ENCODE measurements at places on chromosomes 6 and 20.

GRCh38 chr6:137258170-137258569 is 39.0 kb upstream of the IFNGR1 start:
- DNase-seq: no peak

- no peak for DNase-seq
Observed at GRCh38 chr6:111730864-111731263, 125.2 kb upstream of the TRAF3IP2 start.

DNA sequence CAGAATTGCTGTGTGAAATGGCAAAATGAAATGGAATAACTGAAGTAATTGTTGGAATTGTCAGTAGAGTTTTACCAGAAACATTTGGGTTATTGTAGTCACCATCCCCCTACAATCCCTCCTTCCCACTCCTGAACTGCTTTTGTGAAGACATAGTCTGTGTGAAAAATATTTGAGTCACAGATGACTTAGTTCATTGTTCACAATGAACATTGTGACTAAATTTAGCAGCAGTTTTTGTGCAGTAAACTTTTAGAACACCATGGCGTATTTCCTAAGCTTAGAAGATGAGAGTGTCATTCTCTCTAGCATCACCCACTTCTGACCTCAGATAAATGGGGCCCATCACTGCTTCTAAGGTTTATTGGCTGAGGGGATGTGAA is 11.0 kb downstream of the OTOR start:
- no peak for DNase-seq

- no peak for DNase-seq
Observed at GRCh38 chr6:116215414-116215813, 38.5 kb downstream of the TSPYL4 start.

DNA sequence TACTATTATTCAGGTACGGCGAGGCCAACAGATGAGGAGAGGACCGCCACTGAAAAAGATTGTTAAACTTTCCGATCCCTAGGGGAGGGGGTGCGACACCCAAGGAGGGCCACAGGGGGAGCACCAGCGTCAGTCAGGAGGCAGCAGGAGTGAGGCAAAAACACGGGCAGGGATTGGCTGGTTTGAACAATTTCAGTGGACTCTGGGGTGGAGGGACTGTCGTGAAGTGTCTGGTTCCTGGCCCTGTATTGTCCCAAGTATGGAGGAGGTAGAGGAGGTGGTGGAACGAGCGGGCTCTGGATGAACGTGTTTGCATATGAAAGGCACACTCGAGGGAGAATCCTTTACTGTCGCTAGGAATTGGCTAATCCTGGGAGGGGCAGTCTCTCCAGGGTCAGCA is 32.5 kb upstream of the MCUR1 start:
- no peak for DNase-seq

- DNase-seq: no peak
Observed at GRCh38 chr20:24766143-24766527, 182.9 kb upstream of the CST7 start.

GRCh38 chr6:82030301-82030700 is 217.2 kb downstream of the IBTK start:
- no peak for DNase-seq

DNA sequence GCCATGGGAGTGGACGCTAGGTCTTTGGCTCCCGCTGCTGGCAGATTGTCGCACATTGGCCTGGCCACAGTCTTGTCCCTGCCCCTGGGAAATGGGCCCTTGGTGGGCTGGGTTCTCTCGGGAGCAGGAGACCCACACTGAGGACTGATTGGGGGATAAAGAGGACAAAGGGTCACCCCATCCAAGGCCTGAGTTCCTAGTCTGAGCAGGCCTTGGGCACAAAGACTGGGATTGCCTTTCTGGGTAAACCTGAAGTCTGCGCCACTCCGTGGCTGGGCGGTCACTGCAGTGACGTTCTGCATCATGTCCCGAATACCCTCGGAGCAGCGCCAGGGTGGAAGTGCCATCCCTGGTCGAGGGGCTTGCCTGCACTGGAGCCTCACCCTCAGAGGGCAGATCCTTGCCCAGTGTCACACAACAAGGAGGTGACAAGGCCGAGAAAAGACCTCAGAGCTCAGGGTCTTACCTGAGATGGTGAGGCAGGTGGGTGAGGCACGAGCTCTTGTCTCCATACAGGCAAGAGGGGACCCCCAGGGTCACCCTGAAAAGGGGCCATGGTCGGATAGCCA is 36.1 kb upstream of the ZBP1 start:
- no peak for DNase-seq

- peak; percentile 51 for DNase-seq
Observed at GRCh38 chr6:53335224-53335994, 13.3 kb downstream of the ELOVL5 start.

DNA sequence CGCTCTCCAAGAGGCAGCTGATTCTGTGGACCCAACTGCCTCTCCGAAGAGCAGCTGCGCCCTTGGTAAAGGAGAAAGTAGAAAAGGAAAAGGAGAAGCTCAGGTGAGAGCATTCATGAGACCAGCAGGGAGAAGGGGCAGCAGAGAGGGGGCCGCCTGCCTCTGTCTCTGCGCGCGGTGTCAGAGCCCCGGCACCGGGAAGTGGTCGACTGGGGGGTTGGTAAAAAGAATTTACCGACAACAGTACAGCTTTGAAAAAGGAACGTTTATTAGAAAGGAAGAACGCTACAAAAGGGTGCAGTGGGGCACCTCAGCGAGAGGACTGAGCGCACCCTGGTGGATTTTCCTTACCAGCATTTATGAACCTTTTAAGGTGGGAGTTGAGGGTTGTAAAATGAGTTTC is 61.9 kb downstream of the GPR6 start:
- peak; percentile 8 for DNase-seq
